Fibroblast of skin of back (primary cell): ENCODE measurements at places on chromosomes 6 and 20.

- no peak for DNase-seq
Measured at GRCh38 chr20:32130352-32130751, 20.8 kb downstream of the TM9SF4 start.

GRCh38 chr6:156109713-156110112, 654.1 kb upstream of the NOX3 start:
- peak; percentile 2 for DNase-seq

- no peak for DNase-seq
Measured at GRCh38 chr6:31378062-31378720, 21.2 kb upstream of the HLA-B start.

- no peak for DNase-seq
Measured at GRCh38 chr6:48150701-48151100, 39.7 kb upstream of the PTCHD4 start.

DNA sequence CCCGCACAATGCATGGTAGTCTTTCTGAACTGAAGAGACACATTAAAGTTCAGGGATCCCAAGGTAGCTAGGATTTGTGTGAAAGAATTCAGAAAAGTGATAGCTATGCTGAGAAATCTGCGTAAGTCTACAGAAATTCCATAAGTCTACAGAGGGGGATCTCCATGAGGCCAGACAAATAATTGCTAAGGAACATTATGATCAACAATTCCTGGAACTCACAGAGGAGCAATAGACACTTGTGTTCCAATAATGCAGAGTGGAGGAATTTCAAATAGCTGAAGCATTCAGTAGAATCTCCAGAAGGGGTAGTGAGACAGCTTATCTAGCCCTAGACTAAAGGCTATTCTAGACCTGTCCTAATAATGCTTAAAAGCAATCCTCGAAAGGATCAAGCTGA, 315.7 kb upstream of the ECI2 start:
- peak; percentile 52 for DNase-seq
